ENCODE measurements at places on chromosomes 16 and 17.
A peak's percentile ranks its signal among the peaks of the same experiment; 100 is the strongest.

- peak; percentile 66 for DNase-seq
Measured at GRCh38 chr16:28326881-28327610, 34.7 kb downstream of the SBK1 start.

GRCh38 chr16:8877894-8878522 is 4.1 kb upstream of the LITAFD start:
- peak; percentile 11 for DNase-seq

DNA sequence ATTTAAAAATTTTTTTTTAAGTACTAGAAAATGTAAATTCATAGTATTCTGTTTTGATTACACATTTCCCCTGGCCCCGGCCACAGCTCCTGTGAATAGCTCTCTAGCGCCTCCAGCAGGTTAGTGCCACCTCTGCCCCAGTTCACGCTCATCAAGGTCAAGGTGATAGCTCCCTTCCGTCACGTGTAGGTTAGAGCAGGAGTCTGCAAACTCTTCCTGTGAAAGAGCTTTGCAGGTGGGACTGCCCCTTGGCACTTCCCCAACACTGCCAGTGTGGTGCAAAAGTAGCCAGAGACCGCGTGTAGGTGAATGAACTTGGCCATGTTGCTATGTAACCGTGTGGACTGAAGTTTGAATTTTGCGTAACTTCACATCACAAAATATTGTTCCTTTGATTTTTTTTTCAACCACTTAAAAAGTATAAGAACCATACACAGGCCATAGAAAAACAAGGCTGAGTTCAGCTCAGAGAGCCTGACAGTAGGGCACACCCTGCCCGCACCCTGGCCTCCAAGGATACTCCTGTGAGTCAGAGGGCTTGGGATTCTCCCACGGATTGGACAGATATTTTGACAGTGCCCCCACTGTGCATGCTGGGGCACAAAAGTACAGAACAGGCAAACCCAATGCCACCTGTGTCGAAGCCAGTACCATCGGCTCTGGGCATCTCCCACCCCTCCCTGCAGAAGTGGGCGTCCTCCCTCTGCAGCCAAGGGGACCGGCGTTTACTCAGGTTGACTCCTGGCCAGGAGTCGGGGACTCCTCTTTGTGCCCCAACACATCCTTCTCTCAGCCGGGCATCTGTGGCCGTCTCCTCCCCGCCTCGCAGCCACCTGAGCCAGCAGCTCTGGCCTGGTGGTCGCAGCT is 92.0 kb upstream of the CHMP6 start:
- peak; percentile 79 for DNase-seq

DNA sequence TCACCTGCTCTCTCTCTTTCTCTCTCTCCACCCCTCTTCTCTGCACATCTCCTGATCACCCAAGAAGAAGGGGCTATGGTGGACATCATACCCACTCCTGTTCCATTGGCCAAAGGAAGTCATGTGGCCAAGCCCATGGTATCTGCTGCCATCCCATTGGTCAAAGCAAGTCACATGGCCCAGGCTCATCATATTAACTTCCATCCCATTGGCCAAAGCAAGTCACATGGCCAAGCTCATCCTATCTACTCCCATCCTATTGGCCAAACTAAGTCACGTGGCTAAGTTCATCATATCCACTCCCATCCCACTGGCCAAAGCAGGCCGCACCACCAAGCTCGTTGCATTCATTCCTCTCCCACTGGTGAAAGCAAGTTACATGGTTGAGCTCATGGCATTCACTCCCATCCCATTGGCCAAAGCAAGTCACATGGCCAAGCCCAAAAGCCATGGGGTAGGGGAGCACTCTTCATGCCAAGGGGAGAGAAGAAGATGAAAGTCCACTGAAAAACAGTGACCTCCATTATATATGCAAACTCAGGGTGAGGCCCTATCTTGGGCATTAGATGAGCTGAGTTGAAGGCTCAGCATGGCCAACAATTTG is 29.2 kb downstream of the SNX20 start:
- no peak for DNase-seq

DNA sequence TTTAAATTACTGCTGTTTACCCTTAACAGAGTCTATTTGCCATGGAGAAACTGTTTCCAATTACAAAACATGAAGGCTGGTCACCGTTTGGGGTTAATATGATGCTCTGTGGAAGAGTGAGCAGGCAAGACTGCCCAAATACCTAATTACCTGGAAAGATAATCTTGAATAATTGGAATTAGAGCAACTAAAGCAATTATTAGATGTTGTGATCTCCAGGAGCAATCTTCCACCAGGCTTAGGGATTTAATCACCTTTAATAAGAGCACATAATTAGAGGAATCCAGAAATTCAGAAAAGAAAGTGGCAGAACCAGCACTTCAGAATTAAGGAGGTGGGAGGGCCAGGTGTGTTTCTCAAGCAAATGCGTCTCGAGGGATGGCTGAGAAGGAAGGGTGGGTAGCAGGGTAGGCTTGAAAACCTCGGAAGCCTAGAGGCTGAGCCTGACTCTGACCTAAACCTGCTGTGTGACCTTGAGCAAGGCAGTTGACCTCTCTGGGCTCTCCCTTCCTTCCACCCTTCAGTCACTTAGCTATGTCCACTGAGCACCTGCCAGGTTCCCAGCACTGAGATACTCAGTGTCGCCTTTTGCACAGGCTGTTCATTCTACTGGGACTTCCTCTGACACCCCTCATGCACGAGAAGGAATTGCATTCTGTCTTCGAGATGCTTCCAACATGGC is 113.2 kb downstream of the GSG1L start:
- no peak for DNase-seq

- DNase-seq, result no peak
Measured at GRCh38 chr17:75850928-75851692, 4.0 kb downstream of the WBP2 start.

DNA sequence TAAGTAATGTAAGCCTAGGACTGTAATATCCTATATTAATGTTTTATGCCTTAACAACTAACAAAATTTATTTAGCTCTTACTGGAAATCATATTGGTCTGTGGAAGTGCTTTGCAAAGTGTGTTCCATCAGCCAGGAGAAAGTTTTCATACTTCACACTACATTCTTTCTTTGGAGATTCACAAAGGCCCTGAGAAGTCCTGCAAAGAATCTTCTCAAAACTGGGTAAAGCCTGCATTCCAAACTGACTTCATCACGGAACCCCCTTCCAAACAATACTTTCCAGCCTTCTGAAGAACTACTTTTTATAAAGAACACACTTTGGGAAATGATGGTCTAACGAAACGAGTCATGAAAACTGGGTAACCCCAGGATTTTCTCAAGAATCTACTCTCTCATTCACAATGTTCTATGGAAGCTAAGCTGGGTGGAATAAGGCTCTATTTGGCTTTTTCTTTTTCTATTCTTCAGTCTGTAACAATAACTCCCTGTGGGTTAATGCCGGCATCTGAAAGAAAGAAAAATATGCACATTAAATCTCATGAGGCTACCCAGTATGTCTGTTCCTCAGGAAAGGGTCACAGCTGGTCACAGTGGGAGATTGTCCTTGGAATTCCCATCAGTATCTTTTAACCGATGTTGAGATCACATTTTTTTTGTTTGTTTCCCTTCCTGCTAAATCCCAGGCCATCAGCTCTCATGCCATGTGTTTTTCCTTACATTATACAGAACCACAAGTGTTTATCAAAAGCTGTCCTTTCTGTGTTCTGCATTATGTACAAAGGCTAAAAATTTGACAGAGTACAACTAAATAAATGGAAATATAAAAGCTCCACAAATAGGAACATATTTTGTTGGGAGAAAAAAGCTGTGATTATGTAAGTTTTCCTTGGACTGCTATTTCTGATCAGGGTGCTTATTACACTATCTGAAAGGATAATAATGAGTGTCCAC is 12.8 kb upstream of the AKAP1 start:
- no peak for DNase-seq

DNA sequence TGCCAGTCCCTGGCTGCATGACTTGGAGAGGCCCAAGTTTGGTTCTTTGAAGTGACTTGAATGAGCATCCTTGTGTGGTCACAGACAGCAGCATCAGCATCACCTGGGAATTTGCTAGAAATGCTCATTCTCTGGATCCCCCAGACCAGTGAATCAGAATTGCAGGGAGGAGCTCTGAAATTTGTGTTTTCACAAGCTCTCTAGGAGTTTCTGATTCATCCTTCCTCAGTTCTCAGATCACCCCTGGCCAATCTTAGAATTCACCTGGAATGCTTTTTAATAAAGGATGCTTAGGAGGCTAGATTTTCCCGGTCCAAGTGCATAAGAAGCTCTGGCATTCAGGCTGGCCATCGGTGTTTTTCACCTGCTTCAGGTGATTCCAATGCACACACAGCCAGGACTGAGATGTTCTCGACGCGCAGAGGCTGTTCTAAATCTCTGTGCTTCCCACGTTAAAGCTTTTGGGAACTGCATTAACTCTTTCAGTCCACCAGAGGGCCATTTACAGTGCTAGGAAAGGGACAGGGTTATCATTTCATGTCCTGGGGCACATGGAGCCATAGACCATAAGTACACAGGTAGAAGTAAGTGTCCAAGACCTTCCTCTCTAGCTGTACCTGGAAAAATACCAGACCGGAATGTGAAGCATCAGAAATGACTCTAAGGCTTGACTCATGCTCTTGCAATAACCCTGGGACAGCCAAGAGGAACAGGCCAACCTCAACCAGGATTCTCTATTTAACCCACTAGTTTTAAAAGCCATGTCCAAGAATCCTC is 85.7 kb upstream of the XYLT1 start:
- no peak for DNase-seq

- DNase-seq, result peak; percentile 13
Measured at GRCh38 chr16:88591577-88592021, 21.4 kb downstream of the ZC3H18 start.

DNA sequence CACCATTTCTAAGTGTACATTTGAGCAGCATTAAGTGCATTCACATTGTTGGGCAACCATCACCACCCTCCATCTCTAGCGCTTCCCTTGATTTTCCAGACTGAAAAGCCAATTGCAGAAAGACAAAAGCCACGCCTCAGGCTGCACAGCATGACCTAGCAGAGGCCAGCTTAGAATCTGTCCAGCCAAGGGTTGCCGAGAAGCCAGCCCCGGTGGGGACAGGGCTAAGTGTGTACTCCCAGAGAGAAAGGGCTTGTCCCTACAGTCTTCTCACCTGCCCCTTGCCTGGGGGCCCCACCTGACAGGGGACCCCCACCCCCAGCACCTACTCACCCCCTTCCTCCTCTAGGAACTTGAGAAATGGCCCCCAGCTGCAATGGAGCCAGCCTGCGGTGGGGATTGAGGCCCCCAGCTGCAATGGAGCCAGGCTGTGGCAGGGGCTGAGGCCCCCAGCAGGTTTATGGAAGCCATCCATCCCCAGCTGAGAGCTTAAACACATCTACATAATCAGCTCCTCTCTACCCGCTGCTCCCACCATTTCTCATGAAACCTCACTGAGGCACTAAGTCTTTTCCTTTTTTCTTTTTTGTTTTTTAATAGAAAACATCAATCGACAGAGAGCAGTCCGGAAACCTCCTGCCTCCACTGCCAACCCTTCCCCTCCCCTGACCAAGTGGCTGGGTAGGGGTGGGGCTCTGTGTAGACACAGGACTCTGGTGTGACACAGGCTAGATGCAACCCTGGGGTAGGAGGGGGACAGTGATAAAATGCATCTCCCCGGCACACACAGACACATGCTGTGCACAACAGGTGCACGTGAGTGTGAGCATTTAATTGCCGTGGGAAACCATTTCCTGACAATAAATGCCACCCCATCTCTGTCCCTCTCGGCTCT is 77.9 kb downstream of the CCT6B start:
- DNase-seq, result no peak

Data from CD4-positive, alpha-beta T cell treated with Interleukin-12 subunit alpha and Interleukin-12 subunit beta, for 1 hour (primary cell).